ENCODE measurements at places on chromosomes 7 and 10. TPM values are rescaled to one million over a fixed set of nuclear protein-coding genes. Genes with fewer than 3 reads are reported as not detected.

The HOXA4 gene
- 21.7 TPM for polyA plus RNA-seq

The CFAP43 gene
- polyA plus RNA-seq, result 0.22 TPM

The CFTR gene
- 0.17 TPM for polyA plus RNA-seq

The GSTO2 gene
- 0.91 TPM for polyA plus RNA-seq

The ASB10 gene
- 2.2 TPM for polyA plus RNA-seq

The NANOS1 gene
- polyA plus RNA-seq, result 5.2 TPM

The TRPV5 gene
- polyA plus RNA-seq, result 0.14 TPM

The GHRHR gene
- polyA plus RNA-seq, result 0.51 TPM

The ELFN1 gene
- polyA plus RNA-seq, result 4.1 TPM

The OR2A5 gene
- 0.09 TPM for polyA plus RNA-seq

The SFTPD gene
- polyA plus RNA-seq, result 0.86 TPM

The MYH16 gene
- 0.25 TPM for polyA plus RNA-seq

The SHLD2 gene
- 23.0 TPM for polyA plus RNA-seq

The PRLHR gene
- polyA plus RNA-seq, result not detected

The NKX1-2 gene
- not detected for polyA plus RNA-seq

The COL1A2 gene
- 5,463 TPM for polyA plus RNA-seq

The CCL26 gene
- 0.52 TPM for polyA plus RNA-seq

The SNX10 gene
- polyA plus RNA-seq, result 1.9 TPM

The WDR11 gene
- polyA plus RNA-seq, result 29.9 TPM

The ZNF518A gene
- polyA plus RNA-seq, result 16.0 TPM

All from muscle of back (tissue), 13 donors.